Small intestine (tissue), 16 donors: ENCODE measurements at places on chromosomes 6 and 20. TPM values are rescaled to one million over a fixed set of nuclear protein-coding genes. Genes with fewer than 3 reads are reported as not detected.
A peak's percentile ranks its signal among the peaks of the same experiment; 100 is the strongest.

DNA sequence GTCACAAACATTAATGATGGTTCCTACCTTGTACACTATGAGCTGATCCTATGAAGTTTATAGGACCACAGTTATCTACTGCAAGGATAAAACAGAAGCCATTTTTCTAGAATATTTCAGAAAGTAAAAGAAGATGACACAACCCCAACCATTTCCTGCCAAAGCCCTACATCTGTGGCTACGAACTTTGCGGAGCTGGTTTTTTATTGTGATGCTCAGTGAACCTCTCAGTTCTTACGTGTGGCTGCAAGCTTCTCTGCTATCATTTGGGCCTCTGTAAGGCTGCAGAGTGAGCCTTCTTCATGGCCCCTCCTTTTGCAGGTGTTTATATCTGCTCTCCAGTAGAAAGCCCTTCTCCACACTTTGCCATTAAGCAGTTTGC, 17.8 kb upstream of the TAGAP start:
- no peaks in the 10 kb centered on the region for H3K36me3 ChIP-seq
- H3K4me1 ChIP-seq = no peaks in the 10 kb centered on the region
- no peak for DNase-seq
- H3K27me3 ChIP-seq = no peaks in the 10 kb centered on the region
- peak overlapping the region; percentile 80 for H3K27ac ChIP-seq

Gene TBCC
- polyA plus RNA-seq = 28.2 TPM

Gene VNN1
- 245 TPM for polyA plus RNA-seq

DNA sequence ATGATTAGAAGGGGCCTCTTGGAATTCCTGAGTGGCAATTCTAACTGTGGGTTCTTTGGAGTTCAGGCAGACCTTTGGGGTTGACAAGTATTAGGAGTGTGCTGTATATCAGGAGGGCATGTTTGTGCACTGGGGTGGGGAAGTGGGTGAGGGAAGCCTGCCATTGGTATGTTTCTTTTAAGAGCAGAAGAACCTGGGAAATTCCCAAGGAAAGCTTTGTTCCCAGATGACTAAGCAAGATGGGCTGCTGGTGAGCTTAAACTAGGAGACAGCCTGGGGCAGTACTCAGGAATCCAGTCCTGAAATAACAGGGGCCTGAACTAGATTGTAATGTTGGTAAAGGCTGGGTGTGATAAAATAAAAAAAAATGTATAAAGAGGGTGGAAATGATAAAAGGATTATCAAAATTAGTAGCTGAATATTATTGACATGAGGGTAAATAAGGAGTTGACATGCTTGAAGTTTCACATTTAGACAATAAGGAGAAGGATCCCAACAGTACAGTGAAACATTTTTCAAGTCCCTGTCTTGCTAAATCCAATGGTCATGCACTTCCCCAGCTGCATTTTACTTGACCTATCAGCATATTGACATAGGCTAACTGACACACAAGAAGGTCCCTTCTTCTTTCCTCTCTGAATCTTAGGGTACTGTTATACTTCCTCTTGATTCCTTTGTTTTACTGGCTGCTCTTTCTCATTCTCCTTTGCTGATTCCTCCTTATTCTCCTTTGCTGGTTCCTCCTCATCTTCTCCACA, 18.4 kb upstream of the IFNGR1 start:
- no peak overlapping the region for H3K27ac ChIP-seq
- no peaks in the 10 kb centered on the region for H3K36me3 ChIP-seq
- H3K4me1 ChIP-seq = peaks cover 11% of the 10 kb centered on the region
- no peak for DNase-seq
- H3K4me3 ChIP-seq = no peak overlapping the region

DNA sequence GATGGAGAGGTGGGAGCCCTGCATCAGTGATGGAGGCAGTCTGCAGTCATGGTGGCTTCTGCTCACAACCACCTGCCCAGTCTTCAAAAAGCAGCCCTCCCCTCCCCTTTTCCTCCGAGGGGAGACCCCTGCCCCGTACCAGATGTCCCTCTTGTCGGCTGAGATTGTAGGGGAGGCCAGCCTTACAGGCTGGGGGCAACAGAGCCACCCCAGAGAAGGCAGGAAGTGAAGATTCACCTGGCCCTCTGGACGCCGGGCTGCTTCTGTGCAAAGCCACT, 4.5 kb downstream of the TNFRSF6B start:
- DNase-seq = no peak
- peaks cover 69% of the 10 kb centered on the region for H3K36me3 ChIP-seq
- H3K27me3 ChIP-seq = no peaks in the 10 kb centered on the region
- no peak overlapping the region for H3K27ac ChIP-seq
- peaks cover 4% of the 10 kb centered on the region for H3K4me1 ChIP-seq
- H3K4me3 ChIP-seq = no peak overlapping the region

DNA sequence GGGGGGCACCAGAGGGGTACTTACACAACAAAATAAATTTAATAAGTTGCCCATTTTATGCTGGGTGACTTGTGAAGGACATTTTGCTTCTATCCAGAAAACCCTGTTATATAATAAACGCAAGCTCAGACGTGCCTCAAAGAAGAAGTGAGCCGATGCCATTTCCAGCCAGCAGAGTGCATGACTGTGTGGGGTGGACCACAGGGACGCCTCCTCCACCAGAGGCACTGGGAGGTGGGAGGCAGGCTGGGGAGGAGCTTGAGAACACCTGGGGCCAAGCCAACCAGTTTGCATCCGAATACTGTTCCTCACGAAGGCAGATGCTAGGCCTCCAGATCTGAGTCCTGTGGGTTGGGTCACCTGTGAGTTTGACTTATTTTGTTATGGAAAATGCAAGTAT, 363.8 kb downstream of the RNGTT start:
- H3K27ac ChIP-seq = no peak overlapping the region
- H3K36me3 ChIP-seq = no peaks in the 10 kb centered on the region
- no peaks in the 10 kb centered on the region for H3K4me1 ChIP-seq
- H3K4me3 ChIP-seq = no peak overlapping the region
- no peaks in the 10 kb centered on the region for H3K27me3 ChIP-seq

Gene LATS1
- 23.0 TPM for polyA plus RNA-seq

DNA sequence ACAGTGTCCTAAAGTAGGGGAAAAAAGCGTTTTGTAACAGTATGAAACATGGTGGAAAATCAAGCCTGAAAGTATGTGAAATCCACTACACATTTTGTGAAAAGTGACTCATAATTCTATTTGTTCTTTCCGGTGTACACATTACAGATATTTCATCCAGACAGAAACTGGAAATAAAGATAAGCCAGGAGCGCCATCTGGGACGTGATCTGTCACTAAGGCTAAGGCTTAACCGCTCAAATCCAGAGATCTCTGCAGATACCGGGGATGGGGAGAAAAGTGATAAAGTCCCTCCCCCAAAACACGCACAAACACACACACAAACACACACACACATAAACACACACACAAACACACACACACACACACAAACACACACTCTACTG, 26.6 kb upstream of the SRSF6 start:
- no peak overlapping the region for H3K4me3 ChIP-seq
- no peak overlapping the region for H3K27ac ChIP-seq
- DNase-seq = no peak
- peaks cover 11% of the 10 kb centered on the region for H3K27me3 ChIP-seq
- H3K4me1 ChIP-seq = no peaks in the 10 kb centered on the region
- no peaks in the 10 kb centered on the region for H3K36me3 ChIP-seq

DNA sequence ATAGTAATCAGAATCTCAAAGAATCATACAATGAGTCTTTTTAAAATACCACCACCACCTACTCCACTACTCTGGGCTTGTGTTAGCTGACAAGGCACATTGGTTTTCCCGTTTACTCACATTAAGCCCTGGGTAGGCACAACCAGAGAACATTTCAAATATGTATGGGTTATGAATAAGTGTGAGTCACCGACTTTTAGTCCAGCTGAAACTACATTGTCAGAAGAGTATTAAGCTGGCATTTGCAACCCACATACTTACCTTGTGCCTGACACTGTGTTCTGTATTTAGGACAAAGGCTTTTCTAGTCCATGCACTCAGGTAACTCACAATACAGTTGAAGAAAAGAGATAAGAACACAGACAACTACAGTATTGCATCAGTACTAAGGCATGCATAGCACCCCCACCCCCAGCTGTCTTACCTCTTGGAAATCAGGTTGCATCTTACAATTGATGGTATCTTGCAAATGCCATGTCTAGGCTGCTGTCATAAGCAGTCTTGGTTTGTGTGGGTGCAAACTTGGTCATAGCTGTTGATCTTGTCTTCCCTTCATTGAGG, 40.3 kb upstream of the AHI1 start:
- H3K4me1 ChIP-seq = no peaks in the 10 kb centered on the region
- no peak overlapping the region for H3K27ac ChIP-seq
- H3K27me3 ChIP-seq = no peaks in the 10 kb centered on the region
- DNase-seq = no peak

Gene SLC22A3
- 1.8 TPM for polyA plus RNA-seq

GRCh38 chr6:8006208-8006607, 58.0 kb downstream of the BLOC1S5 start:
- no peak overlapping the region for H3K4me3 ChIP-seq
- H3K27ac ChIP-seq = no peak overlapping the region
- no peaks in the 10 kb centered on the region for H3K27me3 ChIP-seq
- peak; percentile 24 for DNase-seq
- H3K4me1 ChIP-seq = no peaks in the 10 kb centered on the region
- no peaks in the 10 kb centered on the region for H3K36me3 ChIP-seq

GRCh38 chr6:27814665-27815424, 97.4 kb downstream of the OR2B2 start:
- H3K36me3 ChIP-seq = no peaks in the 10 kb centered on the region
- H3K4me3 ChIP-seq = no peak overlapping the region
- H3K27ac ChIP-seq = peak overlapping the region; percentile 46
- peaks cover 14% of the 10 kb centered on the region for H3K4me1 ChIP-seq
- no peaks in the 10 kb centered on the region for H3K27me3 ChIP-seq

DNA sequence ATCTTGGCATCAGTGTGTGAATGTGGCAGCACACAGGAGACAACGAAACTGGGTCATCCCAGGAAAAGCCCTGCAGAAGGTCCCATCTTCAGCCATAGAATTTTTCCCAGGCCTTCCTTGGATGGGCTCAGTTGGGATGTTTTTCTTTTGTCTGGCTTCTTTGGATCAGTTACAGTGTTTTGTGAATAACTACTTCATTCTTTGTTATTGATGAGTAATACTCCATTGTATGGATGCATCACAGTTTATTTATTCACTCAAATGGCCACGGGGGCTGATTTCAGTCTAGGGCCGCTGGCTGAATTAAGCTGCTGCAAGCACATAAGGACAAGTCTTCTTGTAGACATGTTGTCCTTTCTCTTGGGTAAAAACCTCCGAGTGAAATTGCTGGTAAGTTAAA, 81.3 kb upstream of the CD93 start:
- no peak overlapping the region for H3K27ac ChIP-seq
- H3K4me3 ChIP-seq = no peak overlapping the region
- H3K36me3 ChIP-seq = no peaks in the 10 kb centered on the region
- H3K27me3 ChIP-seq = no peaks in the 10 kb centered on the region
- no peak for DNase-seq
- peaks cover 20% of the 10 kb centered on the region for H3K4me1 ChIP-seq

Gene RAET1L
- not detected for polyA plus RNA-seq

Gene PGC
- 51.3 TPM for polyA plus RNA-seq

Gene REM1
- not detected for polyA plus RNA-seq

Gene FOXA2
- polyA plus RNA-seq = 6.5 TPM

Gene AGER
- 12.1 TPM for polyA plus RNA-seq

- H3K4me3 ChIP-seq = no peak overlapping the region
- no peaks in the 10 kb centered on the region for H3K4me1 ChIP-seq
- H3K36me3 ChIP-seq = peaks cover 93% of the 10 kb centered on the region
- no peaks in the 10 kb centered on the region for H3K27me3 ChIP-seq
- no peak overlapping the region for H3K27ac ChIP-seq
- DNase-seq = no peak
Measured at GRCh38 chr20:25286917-25287316, 39.0 kb downstream of the PYGB start.

Gene AFG1L
- 2.2 TPM for polyA plus RNA-seq

DNA sequence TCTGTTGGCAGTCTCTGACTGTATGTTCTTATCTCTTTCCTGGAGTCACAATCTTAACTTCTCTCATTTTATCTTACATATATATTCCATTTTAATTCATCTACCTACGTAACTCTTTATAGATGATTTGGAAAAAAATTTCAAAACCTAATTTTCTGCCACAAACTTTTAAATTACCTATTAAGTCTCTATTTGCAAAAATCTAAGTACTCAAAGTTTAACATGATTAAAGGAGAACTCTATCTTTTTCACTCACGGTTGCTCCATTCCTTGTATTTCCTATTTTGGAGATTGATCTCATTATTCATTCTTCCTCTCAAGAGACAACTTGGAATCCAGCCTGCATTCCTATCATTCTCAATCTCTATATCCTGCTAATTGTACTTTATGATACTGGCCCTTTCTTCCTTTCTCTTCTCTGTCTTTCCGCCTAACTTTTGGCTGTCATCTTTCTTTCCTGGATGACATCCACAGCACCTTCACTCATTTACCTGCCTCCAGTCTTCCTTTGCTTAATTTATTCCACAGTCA, 1071.1 kb upstream of the CITED2 start:
- DNase-seq = no peak
- H3K4me1 ChIP-seq = no peaks in the 10 kb centered on the region
- H3K27me3 ChIP-seq = no peaks in the 10 kb centered on the region
- no peaks in the 10 kb centered on the region for H3K36me3 ChIP-seq
